ENCODE measurements at places on chromosomes 2 and 18.

GRCh38 chr2:73035899-73036711, 35.4 kb downstream of the SFXN5 start:
- DNase-seq, result no peak

DNA sequence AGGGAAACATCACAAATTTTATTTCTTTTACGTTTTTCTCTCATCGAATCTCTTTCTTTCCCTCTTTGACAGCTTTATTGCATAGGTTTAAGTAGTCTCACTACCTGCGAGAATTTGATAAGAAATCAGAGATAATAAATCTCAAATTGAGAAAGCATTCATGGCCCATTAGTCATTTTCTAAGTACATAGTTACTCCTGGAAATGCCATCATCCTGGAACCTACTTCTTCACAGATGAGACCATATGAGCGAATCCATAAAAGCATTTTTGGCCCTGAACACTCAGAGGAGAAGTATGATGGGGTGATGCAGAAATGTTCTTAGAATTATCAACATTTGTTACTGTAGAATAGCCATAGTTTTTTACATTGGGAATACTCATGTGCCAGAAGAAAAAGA, 138.0 kb upstream of the ARHGAP28 start:
- DNase-seq, result no peak

DNA sequence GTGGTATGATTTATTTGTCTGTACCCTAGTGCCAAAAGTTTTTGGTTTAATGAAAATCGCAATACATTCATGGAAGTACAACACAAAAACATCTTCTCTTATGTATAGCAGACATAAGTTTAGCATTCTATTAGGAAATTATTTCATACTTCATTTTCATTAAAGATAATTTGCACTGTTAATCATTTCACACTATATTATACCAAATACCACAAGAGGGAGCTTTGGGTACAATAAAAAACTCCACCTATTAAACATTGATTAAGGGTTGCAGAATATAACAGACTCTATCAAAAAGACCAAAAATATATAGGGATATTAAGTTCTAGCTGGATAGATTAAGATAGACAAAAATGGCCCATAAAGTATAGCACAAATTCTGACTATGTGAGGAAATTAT, 79.0 kb downstream of the SLC66A3 start:
- no peak for DNase-seq

- no peak for DNase-seq
These were observed 156.2 kb downstream of the WDSUB1 start for GRCh38 chr2:159130302-159130701.

DNA sequence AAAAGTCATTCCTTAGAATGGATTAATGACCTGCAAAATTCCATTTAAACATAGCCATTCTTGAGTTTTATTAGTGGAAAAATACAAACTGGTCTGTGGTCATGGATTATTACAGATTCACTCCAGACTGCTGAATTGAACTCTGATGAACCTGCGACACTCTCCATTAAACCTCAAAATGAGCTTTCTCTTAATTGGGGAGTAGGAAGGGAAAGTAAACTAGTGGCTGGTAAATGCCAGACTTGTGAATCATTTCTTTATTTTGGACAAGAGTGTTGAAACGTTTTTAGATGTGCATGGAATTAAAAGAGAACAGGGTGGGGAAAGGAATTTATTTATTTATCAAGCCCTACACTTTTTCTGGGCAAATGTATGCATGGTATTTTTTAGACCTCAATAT, 321.2 kb upstream of the FANCL start:
- DNase-seq, result no peak

Data from GM04503 (cell line).